ENCODE measurements at places on chromosomes 2 and 18.

GRCh38 chr2:200350850-200351285 lies 44.4 kb downstream of the SPATS2L start:
- DNase-seq = no peak

GRCh38 chr18:69853051-69853450 lies 94.6 kb downstream of the CD226 start:
- no peak for DNase-seq

GRCh38 chr18:62651276-62652056 lies 63.9 kb upstream of the PHLPP1 start:
- DNase-seq = no peak

GRCh38 chr18:77106331-77106730 lies 26.3 kb downstream of the MBP start:
- peak; percentile 58 for DNase-seq

- DNase-seq = no peak
These were observed 101.3 kb upstream of the ARHGAP28 start for GRCh38 chr18:6628187-6628586.

DNA sequence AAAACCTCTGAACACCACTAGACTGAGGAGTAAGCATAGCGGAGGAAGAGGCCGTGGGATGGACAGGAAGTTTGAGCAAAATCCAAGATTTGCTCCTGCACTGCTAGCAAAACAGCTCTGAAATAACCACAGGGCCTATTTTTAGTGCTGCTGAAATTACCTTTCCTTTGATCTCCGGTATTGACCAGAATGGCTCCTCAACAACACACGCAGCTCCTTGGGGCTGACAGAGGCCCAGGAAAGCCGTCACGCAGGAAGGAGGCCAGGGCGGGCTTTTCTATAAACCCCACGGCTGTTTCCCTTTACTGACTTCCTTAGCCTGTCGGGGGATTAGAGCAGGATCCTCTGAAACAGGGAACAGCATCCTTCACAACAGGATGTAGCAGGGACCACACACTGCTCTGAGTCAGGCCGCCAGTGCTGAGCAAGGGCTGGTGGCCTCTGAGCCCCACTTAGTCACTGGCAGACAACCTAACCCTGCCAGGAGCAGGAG lies 80.8 kb upstream of the LCLAT1 start:
- DNase-seq = no peak

DNA sequence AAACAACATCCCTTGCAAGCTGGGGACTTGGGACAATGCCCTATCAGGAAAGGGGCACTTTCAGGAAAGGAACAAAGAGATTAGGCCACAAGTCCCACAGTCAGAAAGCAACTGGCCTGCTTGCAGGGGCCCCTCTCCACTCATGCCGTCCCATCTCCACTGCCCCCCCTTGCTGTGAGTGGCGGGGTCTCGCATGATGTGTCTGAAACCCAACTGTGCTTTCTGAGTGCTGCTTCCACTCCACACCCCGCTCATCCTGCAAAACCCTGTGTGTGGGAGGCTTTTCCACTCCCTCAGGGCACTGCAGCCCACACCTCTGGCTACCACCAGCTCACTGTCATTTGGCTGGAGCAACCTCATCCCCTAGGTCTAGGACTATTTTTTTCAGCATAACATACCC lies 7.9 kb downstream of the HS6ST1 start:
- DNase-seq = no peak

GRCh38 chr2:237322564-237322963 lies 91.4 kb downstream of the COL6A3 start:
- DNase-seq = no peak

GRCh38 chr2:2332381-2332780 lies 1.3 kb upstream of the MYT1L start:
- no peak for DNase-seq

GRCh38 chr18:36867056-36867455 lies 38.1 kb downstream of the KIAA1328 start:
- no peak for DNase-seq

DNA sequence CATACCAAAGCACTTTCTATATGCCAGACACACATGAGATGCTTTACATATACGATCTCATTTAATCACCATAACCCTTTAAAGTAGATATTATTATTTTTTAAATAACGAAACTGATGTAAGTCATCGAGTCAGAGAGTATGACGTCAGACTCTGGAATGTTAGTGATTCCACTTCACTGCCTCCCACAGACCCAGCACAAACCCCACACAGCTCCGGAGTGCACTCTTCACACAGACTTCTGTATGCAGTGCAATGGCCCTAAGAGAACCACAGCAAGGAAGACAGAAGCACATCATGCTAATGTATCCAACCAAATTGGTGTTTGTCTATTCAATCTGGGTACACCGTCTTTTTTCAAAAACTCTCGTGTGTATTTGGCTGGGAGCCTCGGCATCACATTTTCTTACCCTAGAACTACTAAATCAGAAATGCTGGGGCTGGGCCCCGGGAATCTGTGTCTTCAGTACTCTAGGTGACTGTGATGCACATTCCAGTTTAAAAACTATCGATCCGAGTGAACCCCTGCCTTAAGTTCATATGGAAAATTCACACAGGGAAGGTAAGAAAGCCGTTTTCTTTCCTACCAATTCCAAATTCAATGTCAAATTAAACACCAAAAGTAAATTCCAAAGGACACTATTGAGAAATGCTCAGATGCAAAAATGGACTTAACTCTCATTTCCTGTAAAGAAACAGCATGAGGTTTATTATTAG lies 117.7 kb upstream of the ACVR1C start:
- DNase-seq = no peak
